Substantia nigra (tissue), 51 donors: ENCODE measurements at places on chromosomes 4 and X.

GRCh38 chr4:147760176-147760575 lies 28.3 kb downstream of the ARHGAP10 start:
- DNase-seq: no peak

GRCh38 chrX:70970482-70970995 lies 39.6 kb upstream of the SLC7A3 start:
- DNase-seq: no peak

DNA sequence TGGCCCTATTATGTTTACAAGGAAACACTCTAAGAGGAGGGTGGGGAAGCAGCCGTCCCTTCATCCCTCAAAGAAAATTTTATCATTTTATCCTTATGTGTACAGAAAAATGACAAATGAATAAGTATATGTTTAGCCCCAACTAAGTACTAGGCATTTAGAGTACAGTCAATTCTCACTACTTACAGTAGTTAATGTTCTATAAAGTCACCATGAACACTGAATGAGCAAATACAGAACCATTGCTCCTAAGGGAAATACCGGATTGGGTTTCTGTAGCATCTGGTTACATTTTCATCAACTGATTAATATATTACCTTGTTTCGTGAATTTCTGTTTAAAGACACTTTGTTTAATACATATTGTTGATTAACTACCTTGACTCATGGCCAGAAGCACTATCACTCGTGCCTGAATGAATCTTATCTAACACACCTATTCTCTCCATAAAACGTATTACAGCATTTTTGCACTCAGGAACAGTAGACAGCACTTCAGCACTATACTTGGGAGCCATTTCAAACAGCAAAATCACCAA lies 109.3 kb downstream of the ASB9 start:
- no peak for DNase-seq

GRCh38 chrX:145949056-145949455 lies 131.4 kb downstream of the SLITRK2 start:
- DNase-seq: no peak

DNA sequence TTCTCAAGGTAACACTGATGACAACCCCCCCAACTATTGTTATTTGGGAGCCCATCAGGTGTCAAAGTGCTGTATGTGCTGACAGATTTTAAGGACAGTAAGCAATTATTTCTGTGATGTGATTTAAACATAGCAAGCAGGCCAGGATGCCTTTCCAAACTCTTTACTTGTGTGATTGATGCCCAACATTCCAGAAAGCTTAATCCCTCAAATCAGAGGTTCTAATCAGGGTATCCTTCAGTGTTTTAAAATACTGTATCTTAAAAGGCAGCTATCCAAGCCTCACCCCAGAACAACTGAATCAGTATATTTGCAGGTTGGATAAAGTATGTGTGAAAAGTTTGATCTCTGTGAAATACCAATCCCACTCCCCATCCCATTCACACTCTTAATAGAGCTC lies 119.7 kb downstream of the GASK1B start:
- DNase-seq: no peak
